Kidney epithelial cell (primary cell): ENCODE measurements at places on chromosomes 16 and 17.

DNA sequence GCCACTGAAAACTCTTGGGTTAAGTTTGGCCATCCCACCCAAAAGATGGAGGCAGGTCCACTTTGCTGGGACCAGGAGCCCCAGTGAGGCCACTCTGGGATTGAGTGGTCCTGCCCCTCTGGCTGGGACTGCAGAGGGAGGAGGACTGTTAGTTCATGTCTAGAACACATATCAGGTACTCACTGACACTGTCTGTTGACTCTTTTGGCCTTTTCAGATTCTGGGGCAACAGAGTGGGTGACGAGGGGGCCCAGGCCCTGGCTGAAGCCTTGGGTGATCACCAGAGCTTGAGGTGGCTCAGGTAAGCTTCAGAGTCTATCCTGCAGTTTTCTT lies 19.5 kb upstream of the CYLD start:
- no peak for DNase-seq

DNA sequence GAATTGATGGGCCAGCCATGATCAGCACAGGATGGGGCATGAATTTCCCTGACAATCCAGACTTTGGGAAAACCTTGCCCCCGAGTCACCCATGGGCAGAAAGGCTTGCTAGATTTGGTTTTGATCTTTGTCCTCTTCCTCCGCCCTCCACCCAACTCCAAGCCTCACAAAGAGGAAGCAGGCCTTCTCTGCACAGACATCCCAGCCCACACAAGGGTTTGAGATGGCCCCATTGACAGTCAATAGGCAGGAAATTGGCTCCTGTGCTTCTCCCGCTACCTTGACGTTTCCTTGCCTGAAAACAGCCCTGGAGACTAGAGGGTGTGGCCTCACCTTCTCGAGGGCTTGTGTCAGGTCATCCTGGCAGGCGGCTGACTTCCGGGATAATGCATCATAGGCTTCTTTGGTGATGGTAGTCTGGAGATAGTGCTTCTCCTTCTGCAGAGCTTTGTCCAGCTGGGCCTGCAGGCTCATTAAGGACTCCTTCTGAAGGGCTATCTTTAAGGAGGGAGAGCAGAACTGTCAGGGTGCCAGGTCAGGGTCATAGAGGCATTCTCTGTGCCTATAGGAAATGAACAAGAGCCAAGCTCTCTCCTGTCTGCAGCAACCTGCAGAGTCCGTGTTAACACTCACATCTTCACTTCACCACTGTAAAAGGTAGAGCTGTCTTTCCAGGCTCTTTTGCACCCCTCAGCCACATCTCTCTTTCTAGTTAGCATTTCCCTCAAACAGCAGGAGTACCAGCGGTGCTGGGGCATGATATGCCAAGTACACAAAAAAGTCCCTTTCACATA lies 32.2 kb downstream of the DHX38 start:
- DNase-seq, result no peak

DNA sequence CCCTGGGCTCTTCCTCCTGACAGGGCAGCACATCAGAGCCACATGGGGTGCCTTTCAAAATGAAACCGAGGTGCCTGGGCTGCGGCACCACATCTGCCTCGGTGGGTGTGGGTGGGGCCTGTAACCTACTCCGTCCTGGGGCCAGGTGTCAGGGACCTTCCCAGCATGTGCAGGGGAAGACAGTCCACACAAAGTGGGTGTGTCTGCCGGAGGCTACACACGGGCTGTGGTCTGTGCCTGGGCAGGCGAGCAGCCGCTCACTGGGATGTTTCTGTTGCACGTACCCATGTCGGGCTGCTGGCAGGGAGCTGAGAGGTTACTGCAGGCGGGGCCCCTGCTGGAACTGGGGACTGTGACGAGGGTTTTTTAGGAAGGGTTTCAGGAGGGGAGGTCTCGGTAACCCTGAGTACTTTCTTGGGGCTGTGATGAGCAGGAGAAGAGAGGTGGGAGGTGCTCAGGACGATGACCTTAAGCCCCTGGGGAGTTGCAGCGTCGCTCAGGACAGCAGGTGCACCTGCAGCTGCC lies 351.2 kb downstream of the SEC14L1 start:
- no peak for DNase-seq

DNA sequence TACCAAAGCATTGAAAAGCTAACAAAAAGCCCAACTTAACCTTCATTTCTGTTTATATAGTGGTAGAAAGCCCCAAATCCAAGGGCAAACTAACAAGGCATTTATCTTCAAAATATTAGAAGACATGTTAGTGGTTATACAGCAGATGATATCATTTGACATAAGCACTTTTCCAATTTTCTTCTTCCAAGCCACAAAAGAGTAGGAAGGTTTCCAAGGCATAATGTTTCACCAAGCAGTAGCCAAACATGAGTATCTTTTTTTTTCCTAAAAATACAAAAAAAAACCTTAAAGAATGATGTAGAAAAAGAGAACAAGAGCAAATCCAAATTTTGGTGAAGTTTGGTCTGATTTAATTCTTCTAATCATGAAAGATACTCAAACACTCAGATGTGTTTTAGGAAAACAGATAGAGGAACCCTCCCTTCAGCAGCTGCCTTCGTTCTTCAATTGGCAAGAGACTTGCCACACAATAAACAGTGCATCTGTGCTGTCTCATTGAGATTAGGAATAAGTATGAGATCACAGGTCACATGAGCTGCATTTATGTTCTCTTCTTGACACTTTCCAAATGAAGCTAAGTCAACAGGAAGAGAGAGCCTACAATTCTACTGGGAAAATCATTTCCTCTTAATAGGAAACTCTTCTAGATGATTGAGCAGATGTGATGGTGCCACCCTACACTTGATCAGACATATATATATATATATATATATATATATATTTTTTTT lies 106.7 kb downstream of the TTC19 start:
- no peak for DNase-seq

DNA sequence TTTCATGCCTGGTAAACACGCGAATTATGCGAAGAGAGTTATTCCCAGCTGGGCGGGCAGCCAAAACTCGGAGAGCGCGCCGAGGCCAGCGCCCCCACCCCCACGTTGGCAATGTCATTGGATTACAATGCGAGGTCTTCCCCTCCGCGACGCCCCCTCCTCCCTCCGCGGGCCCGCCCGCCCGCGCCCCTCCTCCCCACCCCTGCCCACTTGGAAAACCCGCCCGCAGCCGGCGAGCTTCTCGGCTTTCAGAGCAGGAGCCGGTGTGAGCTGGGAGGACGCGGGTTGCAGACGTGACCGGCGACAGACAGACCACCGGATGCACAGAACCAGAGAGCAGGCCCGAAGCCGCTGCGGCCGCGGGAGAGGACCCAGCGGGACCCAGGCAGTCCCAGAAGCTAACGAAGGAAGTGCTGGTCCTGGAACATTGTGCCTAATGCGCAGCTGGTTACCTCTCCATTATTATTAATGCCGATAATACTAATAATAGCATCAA lies 4.0 kb downstream of the NOG start:
- no peak for DNase-seq
